ENCODE measurements at places on chromosomes 2 and 18.
A peak's percentile ranks its signal among the peaks of the same experiment; 100 is the strongest.

- DNase-seq = no peak
Measured at GRCh38 chr18:986051-986450, 81.4 kb downstream of the ADCYAP1 start.

GRCh38 chr18:78006774-78007260, 757.2 kb downstream of the GALR1 start:
- no peak for DNase-seq

DNA sequence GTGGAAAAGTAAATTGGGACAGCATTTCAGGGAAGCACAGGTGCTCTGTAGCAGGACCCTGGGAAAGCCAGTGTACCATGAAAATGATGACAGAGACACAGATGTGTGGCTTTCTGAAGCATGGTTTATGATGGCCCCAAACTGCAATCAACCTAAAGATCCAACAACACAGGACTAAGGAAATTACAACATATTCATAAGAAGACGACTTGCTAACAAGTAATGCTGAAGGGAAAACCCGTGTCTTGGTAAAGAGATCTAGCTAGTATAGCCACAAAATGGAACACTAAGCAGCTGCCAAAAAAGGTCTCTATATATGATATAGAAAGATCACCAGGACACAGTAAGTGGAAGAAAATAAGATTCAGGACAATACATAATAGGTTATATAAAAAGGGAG, 53.2 kb downstream of the UXS1 start:
- DNase-seq = no peak

DNA sequence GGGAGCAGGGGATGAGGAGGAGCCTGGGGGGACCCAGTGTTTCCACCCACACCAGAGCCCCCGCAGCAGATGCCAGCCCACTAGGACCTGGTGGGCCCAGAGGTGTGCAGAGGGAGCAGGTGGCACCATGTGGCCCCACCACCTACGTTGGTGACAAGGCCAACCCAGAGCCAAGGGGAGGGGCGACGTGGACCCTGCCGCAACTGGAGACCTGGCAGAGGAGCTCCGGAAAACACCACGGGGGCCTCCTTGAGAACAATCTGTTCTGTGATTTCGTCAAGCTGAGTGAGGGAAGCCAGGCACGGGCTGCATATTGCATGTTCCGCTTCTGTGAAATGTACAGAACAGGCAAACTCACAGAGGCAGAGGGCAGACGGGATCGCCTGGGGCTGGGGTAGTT, 49.1 kb upstream of the GPC1 start:
- DNase-seq = no peak

- DNase-seq = no peak
Measured at GRCh38 chr2:211477537-211478275, 921.3 kb downstream of the CPS1 start.

- DNase-seq = peak; percentile 47
Measured at GRCh38 chr2:152005607-152006006, 93.2 kb downstream of the CACNB4 start.

DNA sequence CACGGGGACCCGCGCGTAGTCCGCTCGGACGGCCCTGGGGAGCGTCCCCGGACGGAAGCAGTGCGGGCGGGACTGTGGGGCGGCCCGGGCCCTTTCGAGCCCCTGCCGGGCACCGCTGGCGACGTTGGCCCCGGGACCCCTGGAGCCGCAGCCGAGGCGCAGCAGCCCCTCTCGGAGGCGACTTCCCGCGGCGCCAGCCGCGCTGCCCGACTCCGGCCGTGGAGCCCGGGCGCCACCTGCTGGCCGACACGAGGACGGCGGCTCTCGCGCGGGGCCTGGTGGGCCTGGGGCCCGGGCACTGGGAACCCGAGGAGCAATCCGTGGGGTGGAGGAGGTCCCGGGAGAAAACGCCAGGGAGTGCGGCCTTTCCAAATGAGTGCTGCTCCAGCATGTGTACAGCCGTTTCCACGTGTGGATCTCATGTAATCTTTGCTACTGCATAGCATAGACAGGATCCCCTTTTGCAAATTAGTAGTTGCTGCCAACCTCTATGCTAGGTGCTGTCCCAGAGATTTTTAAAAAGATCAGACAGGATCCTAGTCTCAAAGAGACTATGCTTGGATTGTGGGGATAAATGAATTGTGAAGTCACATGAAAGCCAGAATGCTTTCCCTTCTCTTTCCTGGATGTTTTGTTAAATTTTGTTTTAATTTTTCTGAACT, 4.0 kb downstream of the ID2 start:
- DNase-seq = peak; percentile 65

- no peak for DNase-seq
Measured at GRCh38 chr2:104851291-104852089, 2.4 kb upstream of the POU3F3 start.

DNA sequence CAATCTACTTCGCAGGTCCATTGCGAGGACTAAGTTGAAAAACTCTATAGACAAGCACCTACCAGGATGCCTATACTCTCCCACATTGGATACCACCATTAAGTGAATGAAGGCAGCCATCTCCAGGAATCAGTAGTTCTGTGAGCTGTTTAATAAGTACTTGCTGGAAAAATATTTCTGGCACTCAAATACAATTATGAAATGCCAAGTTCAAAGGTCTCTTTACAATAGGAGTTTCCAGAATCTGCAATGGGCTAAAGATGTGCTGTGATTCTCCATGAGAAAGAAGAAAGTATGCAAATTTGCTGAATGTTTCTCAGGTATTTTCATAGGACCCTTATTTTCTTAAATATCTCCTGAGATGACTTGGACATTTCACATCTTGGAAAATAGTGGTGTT, 103.0 kb downstream of the AP1S3 start:
- DNase-seq = no peak

DNA sequence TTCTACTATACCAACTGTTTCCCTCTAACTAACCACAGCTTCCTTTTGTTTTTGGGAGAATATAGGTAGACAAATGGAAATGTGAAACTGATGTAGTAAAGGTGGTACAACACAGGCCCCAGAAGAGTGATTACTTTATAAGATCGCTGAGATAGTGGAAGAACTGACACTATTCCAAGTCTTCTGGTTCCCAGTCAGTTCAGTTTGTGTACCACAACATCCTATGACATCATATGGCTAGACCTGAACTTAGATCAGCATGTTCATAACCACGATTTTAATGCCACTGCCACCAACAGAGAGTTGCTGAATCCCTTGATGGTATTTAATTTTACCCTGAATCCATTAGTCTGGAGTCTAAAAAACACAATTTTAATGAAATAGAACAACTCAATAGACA, 328.9 kb downstream of the GPD2 start:
- no peak for DNase-seq

DNA sequence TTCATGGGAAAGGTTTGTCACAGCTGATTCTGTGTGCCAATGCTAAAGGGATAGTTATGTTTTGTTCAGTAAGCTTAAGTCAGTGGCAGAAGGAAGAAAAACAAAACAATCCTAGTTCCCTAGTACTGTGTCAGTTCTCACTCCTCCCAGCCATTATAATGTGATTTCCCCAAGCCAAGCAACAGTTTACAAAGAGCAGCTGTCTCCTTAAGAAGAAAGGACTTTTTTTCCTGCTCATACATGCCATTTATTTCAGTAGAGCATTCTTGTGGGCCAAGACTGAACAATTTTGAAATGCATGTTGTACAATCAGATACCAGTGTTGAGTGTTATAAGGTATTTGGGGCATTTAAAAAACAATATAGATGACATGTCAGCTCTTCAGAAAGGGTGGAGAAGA, 52.1 kb downstream of the NEMP2 start:
- DNase-seq = no peak

DNA sequence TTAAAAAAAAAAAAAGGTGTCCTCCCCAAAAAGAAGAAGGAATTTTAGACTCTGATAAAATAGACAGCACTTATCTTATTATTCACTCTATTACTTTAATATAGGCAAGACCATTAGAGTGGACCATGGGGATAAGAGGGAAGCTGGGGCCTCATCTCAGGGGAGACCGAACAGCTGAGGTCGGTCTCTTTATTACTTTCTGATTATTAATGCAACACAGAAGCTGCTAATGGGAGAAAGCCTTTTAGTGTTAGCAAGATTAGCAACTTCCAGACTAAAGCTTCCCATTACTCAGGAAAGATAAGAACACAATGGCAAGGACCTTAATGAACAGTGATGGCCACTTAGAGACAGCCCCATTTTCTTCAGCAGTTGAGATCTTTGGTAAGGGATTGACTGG, 135.5 kb downstream of the TMEFF2 start:
- no peak for DNase-seq

DNA sequence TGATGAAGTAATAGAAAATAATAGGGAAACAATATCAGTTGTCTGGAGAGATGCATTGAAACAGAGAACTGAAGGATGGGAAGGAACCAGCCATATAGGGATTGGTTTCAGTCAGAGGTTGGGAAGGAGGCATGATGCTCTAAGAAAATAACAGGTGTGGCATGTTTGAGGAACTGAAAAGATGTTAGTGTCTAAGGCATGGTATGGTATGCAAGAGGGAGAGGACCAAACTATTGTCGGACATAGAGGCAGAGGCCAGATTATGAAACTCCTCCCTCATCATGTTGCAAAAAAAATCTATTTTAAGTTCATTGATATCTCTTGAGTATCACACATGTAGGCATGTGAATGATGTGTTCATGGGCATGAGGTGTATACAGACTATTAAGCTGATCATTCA, 48.9 kb upstream of the EMILIN2 start:
- DNase-seq = no peak

DNA sequence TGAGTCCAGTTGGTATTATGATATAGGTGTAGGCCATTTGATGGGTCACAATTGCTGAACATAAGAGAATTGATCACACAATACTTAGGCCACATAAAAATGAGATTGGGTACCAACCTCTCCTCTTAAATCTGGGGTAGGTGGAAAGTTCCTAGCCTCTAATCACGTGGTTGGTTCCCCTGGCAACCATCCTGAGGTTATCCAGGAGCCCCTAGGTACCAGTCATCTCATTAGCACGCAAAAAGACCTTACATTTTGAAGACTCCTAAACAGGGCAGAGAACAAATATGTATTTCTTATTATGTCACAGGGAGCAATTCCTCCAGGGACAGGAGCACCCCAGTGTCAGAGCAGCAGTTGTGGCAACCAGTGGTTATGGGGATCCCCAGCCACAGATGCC, 12.7 kb upstream of the SELENOI start:
- no peak for DNase-seq

- no peak for DNase-seq
Measured at GRCh38 chr2:219650426-219651248, 23.2 kb downstream of the SLC4A3 start.

DNA sequence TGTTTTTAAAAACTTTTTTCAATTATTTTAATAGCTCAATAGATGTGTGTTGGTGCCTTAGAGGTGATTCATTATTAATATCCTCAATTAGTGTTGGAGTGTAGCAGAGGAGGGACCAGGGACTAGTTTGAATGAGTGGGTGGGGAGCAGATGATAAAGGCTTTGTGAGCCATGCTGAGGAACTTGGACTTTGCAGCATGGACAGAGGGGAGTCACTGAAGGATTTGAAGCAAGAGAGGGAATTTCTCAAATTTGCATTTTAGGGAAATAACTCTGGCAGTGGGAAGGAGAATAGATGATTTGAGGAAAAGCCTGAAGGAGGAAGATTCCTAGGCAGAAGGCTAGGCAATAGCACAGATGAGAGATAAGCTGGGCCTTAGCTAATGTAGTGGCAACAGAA, 42.3 kb upstream of the RMND5A start:
- DNase-seq = no peak

DNA sequence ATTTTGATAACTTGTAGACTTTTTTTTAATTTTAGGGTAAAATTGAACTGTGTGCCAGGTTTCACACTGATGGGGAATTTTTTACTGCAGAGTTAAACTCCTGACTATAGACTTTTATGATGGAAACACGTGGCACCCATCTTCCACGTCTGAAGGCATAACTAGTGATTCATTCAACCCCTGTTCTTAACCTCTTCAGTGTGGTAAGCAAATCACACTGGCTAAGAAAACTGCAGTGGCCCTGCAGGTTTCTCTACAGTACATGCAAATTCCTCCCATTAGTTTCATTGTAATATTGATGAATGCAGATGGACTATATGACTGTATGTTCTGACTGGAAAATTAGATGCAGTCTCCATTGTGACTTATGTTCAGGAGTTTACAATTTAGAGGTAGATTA, 47.2 kb downstream of the SMAD4 start:
- DNase-seq = no peak

GRCh38 chr2:120592084-120592483, 143.6 kb upstream of the GLI2 start:
- DNase-seq = no peak

- DNase-seq = peak; percentile 44
Measured at GRCh38 chr18:58525517-58525916, 103.4 kb downstream of the ALPK2 start.

DNA sequence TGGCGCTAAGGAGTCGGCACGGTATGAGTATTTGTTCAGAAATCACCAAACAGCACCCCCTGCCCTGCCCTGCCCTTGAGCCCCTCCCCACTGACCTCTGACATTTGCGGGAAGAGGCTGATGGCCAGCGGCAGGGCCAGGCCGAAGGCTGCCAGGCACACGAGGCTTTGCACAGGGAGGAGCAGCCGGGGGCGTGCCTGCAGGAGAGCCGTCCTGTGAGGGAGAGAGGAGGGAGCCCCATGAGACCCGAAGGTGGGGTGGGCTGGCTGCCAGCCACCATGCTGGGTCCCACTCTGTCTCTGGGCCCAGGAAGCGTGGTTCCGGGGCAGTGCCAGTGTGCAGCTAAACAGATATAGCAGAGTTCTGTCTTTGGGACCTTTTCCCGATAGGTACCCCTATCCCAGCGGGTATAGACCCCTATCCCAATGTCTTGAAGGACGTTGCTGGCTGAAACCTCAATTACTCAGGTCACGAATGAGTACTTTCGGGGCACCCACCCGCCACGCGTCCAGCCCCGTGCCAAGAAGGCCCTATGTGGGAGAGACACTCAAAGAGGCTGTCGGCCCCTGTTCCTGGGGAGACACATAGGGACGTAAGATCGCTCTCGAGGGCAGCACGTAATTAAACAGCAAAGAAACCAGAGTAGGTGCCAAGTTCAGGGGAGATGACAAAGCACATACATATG, 43.9 kb downstream of the EMX1 start:
- no peak for DNase-seq

- DNase-seq = no peak
Measured at GRCh38 chr18:40687399-40687798, 1267.6 kb upstream of the PIK3C3 start.

DNA sequence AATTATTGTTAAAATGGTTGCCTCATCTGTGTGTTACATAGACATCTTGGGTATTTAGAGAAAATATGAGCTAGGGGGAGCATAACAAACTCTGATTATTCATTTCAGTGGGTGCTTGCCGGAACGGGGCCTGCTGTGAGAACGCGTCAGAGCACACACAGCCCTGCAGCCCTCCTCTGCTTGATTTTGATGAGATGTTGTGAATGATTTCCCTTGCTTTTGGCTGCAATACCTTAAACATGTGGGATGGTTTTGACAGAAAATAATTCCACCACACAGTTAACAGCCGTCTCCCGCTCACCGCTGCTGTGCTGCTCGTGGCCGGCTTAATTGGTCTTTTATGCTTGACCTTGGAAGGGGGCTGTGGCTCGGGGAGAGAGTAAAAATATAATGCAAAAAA, 49.9 kb upstream of the TXNDC2 start:
- DNase-seq = no peak

GRCh38 chr2:23494286-23494685, 109.3 kb downstream of the KLHL29 start:
- DNase-seq = no peak

GRCh38 chr2:239257511-239257937, 143.3 kb downstream of the HDAC4 start:
- peak; percentile 49 for DNase-seq
